ENCODE measurements at places on chromosomes 13 and 19. TPM values are rescaled to one million over a fixed set of nuclear protein-coding genes. Genes with fewer than 3 reads are reported as not detected.
A peak's percentile ranks its signal among the peaks of the same experiment; 100 is the strongest.

Gene C5AR2
- total RNA-seq: 2.9 TPM

- no peak for DNase-seq
- no peaks in the 10 kb centered on the region for H3K27me3 ChIP-seq
- no peak overlapping the region for H3K4me3 ChIP-seq
- H3K36me3 ChIP-seq: no peaks in the 10 kb centered on the region
- H3K27ac ChIP-seq: no peak overlapping the region
Measured at GRCh38 chr19:3855320-3855719, 13.5 kb downstream of the ZFR2 start.

Gene EGLN2
- total RNA-seq: 219 TPM

DNA sequence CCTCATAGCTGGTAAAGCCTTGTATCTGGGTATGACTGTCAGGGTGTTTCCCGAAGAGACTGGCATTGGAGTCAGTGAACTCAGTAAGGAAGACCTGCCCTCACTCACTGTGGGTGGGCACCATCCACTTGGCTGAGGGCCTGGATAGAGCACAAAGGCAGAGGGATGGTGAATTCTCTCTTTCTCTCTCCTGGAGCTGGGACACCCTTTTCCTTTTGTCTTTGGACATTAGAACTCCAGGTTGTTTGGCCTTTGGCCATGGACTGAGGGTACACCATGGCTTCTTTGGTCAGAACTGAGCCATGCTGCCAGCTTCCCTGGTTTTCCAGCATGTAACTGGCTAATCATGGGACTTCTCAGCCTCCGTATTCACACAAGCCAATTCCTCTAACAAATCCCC, 4.6 kb upstream of the CEACAM1 start:
- H3K4me3 ChIP-seq: no peak overlapping the region
- H3K27me3 ChIP-seq: no peaks in the 10 kb centered on the region
- no peak for DNase-seq
- H3K36me3 ChIP-seq: no peaks in the 10 kb centered on the region

Gene ZNF813
- total RNA-seq: 10.1 TPM

Gene ENOX1
- total RNA-seq: not detected

DNA sequence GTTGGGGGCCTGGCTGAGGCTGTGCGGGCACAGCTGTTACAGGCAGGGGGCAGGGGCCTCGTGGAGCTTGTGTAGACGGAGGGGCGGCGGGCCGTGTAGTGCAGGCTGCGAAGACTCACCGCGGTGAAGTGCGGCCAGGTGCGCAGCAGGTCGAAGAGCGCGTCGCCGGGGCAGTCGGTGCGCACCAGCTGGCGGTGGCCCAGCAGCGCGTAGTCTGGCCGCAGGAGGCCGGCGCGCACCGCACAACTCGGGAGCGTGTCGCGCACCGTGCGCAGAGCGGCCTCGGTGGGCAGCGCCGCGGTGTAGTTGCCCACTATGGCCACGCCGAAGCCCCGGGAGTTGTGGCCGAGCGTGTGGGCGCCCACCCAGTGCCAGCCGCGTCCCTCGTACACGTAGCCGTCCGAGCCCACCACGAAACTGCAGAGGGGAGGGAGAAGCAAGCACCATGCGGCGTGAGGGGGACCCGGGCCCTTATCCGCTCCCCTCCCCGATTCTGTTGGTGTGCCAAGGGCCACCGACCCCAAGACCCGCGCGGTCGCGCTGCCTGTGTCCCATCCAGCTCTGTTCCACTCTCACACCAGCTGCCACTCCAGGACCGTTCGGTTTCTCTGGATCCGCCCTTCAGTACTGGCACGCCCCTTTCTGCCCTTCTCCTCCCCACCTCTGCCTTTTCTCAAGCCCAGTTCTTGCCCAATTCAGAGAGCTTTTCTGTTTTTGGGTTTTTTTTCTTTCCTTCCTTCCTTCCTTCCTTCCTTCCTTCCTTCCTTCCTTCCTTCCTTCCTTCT, 5.4 kb upstream of the RASAL3 start:
- no peak for DNase-seq
- H3K4me3 ChIP-seq: no peak overlapping the region
- no peaks in the 10 kb centered on the region for H3K27me3 ChIP-seq
- H3K27ac ChIP-seq: no peak overlapping the region
- no peaks in the 10 kb centered on the region for H3K36me3 ChIP-seq

GRCh38 chr13:30881191-30881651, 24.9 kb upstream of the MEDAG start:
- H3K36me3 ChIP-seq: no peaks in the 10 kb centered on the region
- no peaks in the 10 kb centered on the region for H3K4me1 ChIP-seq
- H3K27me3 ChIP-seq: no peaks in the 10 kb centered on the region
- DNase-seq: no peak

GRCh38 chr19:16144216-16144581, 714 bp downstream of the HSH2D start:
- no peak for DNase-seq
- peaks cover 42% of the 10 kb centered on the region for H3K4me1 ChIP-seq
- H3K27ac ChIP-seq: peak overlapping the region; percentile 82
- H3K4me3 ChIP-seq: peak overlapping the region; percentile 84
- H3K27me3 ChIP-seq: no peaks in the 10 kb centered on the region

DNA sequence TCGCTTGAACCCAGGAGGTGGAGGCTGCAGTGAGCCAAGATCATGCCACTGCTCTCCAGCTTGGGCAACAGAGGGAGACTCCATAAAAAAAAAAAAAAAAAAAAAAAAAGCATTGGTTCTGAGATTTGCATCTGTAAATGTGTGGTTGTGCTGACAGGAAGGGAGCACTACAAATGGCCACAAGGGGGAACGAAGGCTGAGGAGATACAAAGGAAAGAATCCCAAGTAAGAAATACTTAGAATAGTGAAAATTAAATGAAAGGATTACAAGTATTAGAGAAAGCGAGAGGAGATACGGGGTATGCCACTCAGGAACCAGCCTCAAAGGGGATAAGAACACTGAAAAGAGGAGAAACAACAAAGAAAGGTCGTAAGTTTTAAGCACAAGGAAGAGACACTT, 284.9 kb downstream of the KLF12 start:
- no peaks in the 10 kb centered on the region for H3K27me3 ChIP-seq
- DNase-seq: peak; percentile 29
- H3K36me3 ChIP-seq: peaks cover 8% of the 10 kb centered on the region
- H3K27ac ChIP-seq: no peak overlapping the region
- H3K4me3 ChIP-seq: no peak overlapping the region
- H3K4me1 ChIP-seq: peaks cover 33% of the 10 kb centered on the region

- H3K4me3 ChIP-seq: no peak overlapping the region
- H3K36me3 ChIP-seq: no peaks in the 10 kb centered on the region
- no peaks in the 10 kb centered on the region for H3K27me3 ChIP-seq
- H3K4me1 ChIP-seq: no peaks in the 10 kb centered on the region
- H3K27ac ChIP-seq: no peak overlapping the region
Measured at GRCh38 chr13:58850161-58850560, 1218.6 kb downstream of the PCDH17 start.

DNA sequence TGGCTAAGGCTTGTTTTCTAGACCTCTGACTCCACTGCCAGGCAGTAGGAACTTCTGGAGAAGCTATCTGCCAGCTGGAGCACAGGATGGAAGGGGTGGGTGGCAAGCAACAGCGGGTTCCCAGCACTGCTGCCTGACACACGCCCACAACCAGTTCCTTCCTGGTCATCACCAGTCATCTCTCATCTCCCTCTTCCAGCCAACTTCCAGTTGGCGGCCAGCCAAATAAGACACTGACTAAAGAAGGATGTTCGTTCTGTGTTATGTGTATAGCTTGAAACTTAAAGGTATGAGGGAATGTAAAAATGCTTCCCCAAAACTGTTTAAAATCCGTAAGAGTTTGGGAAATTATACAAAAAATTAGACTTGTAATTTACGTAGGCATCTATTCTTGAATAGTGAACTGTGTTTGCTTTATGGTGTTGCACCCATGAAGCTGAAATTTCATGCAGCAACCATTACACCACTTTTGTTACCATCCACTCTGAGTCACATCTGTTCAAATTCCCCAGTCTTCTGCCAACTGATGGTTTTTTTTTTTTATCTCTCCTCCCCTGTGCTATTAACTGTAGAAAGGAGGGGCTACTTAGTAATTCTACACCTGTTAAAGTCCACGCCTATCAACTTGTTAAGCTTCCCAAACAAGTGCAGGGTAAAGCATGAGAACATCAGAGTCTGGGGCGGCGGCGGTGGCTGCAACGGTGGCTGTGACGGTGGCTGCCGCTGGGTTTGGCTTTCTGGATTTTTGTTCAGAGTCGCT, 86.2 kb upstream of the FRY start:
- H3K36me3 ChIP-seq: no peaks in the 10 kb centered on the region
- no peaks in the 10 kb centered on the region for H3K27me3 ChIP-seq
- no peak for DNase-seq
- H3K27ac ChIP-seq: no peak overlapping the region
- H3K4me1 ChIP-seq: no peaks in the 10 kb centered on the region
